ENCODE measurements at places on chromosomes 16 and 17. TPM values are rescaled to one million over a fixed set of nuclear protein-coding genes. Genes with fewer than 3 reads are reported as not detected.

MEIOC gene
- under 0.01 TPM for total RNA-seq

CCL4 gene
- total RNA-seq = 0.36 TPM

ADCY9 gene
- total RNA-seq = 29.3 TPM

TMUB2 gene
- total RNA-seq = 27.9 TPM

CCL8 gene
- total RNA-seq = 0.36 TPM

MT1F gene
- total RNA-seq = 2.1 TPM

SLC43A2 gene
- total RNA-seq = 4.4 TPM

ABCC12 gene
- not detected for total RNA-seq

CALB2 gene
- 1.1 TPM for total RNA-seq

SLC4A1 gene
- not detected for total RNA-seq

TBC1D3C gene
- total RNA-seq = not detected

CDK12 gene
- total RNA-seq = 36.6 TPM

CIITA gene
- total RNA-seq = 2.5 TPM

PPL gene
- 24.2 TPM for total RNA-seq

KRT13 gene
- not detected for total RNA-seq

SPATA32 gene
- not detected for total RNA-seq

G6PC1 gene
- total RNA-seq = not detected

DBF4B gene
- 2.7 TPM for total RNA-seq

HEATR9 gene
- total RNA-seq = not detected

OR1A1 gene
- not detected for total RNA-seq

MYH13 gene
- not detected for total RNA-seq

MYH2 gene
- not detected for total RNA-seq

ACSM2A gene
- not detected for total RNA-seq

KRTAP4-5 gene
- total RNA-seq = not detected

TMEM235 gene
- not detected for total RNA-seq

MT4 gene
- total RNA-seq = not detected

GPR179 gene
- total RNA-seq = not detected

AIPL1 gene
- not detected for total RNA-seq

PTGES3L gene
- total RNA-seq = 0.29 TPM

CCL23 gene
- total RNA-seq = not detected

SLC5A10 gene
- total RNA-seq = not detected

ORMDL3 gene
- total RNA-seq = 46.6 TPM

ZNF747 gene
- 16.6 TPM for total RNA-seq

AOC2 gene
- total RNA-seq = 0.72 TPM

CRYM gene
- total RNA-seq = 4.1 TPM

CD300H gene
- total RNA-seq = not detected

CACNG1 gene
- total RNA-seq = not detected

TP53TG3B gene
- not detected for total RNA-seq

PROCA1 gene
- 0.88 TPM for total RNA-seq

NPTX1 gene
- total RNA-seq = 0.29 TPM

CES4A gene
- 1.8 TPM for total RNA-seq

TP53TG3 gene
- not detected for total RNA-seq

SIRT7 gene
- total RNA-seq = 22.1 TPM

UMOD gene
- total RNA-seq = not detected

SULT1A1 gene
- 1.8 TPM for total RNA-seq

SCGB1C2 gene
- not detected for total RNA-seq

PSKH1 gene
- total RNA-seq = 16.8 TPM

KCNH4 gene
- not detected for total RNA-seq

HASPIN gene
- 1.5 TPM for total RNA-seq

PRSS21 gene
- total RNA-seq = not detected

RPGRIP1L gene
- 14.1 TPM for total RNA-seq

HP gene
- total RNA-seq = not detected

PRDM7 gene
- total RNA-seq = not detected

TP53TG3F gene
- not detected for total RNA-seq

LGALS9 gene
- total RNA-seq = 1.4 TPM

CACNG5 gene
- total RNA-seq = not detected
